Transverse colon (tissue), 4 donors: ENCODE measurements at places on chromosomes 6 and 20. TPM values are rescaled to one million over a fixed set of nuclear protein-coding genes. Genes with fewer than 3 reads are reported as not detected.

DNA sequence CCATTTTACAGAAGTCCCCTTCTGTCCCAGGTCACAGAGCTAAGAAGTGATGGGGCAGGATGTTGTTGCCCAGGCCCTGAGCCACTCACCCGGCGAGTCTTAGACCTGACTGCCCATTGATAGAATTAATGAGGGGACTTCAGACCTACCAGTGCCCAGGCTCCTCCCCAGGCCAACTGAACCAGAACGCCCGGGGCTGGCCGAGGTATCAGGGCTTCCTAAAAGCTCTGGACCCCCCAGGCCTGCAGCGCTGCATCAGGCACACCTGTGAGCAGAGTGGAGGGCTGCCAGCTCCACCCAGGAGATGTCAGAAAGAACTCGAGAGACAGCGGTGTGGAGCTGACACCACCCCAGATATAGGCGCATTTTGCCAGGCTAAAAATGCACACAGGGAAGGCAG is 3.5 kb downstream of the GPR31 start:
- no peak for DNase-seq

GRCh38 chr20:9195031-9195430 is 126.1 kb downstream of the PLCB4 start:
- DNase-seq = no peak

- no peak for DNase-seq
Measured at GRCh38 chr6:149081281-149081680, 236.2 kb upstream of the TAB2 start.

DNA sequence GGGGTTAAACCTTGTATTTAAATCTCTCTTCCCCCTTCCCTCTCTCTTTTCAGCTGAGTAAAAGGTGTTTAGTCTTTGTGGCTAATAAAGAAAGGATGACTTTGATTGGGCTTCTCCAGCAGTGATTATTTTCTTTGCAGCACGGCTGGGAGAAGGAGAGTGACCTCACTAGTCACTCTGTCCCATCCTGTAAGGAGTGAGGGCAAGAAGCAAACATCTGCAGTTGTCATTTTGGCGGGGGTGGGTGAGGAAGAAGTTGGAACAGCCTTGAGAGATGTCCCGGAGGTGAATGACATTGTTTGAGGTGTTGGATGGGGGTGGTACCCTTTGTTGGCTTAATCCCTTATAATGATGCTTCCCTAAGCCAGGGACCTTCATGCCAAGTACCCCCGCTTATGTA is 223.6 kb downstream of the EYA2 start:
- DNase-seq = no peak

DNA sequence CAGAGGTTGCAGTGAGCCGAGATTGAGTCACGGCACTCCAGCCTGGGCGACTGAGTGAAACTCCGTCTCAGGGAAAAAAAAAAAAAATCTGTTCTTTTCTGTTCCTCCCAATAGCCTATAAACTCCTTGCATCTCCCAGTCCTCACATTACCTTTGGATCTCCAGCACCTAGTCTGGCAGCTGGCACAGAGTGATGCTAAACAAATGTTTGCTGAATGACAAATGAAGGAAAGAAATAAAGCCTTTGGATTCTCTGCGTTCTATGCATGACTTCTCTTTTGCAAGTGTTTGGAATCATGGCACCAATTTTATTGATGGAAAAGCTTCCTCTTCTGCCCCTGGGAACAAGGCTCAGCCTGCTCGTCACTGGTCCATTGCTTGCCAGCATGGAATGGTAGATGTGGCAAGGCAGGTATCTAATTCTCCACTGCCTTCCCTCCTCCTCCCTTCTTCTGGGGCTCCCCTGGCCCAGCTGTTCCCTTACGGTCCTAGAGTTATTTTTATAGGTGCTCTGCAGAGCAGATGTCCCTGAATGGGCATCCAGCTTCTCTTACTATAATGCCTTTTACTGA is 53.6 kb upstream of the FYN start:
- no peak for DNase-seq

DNA sequence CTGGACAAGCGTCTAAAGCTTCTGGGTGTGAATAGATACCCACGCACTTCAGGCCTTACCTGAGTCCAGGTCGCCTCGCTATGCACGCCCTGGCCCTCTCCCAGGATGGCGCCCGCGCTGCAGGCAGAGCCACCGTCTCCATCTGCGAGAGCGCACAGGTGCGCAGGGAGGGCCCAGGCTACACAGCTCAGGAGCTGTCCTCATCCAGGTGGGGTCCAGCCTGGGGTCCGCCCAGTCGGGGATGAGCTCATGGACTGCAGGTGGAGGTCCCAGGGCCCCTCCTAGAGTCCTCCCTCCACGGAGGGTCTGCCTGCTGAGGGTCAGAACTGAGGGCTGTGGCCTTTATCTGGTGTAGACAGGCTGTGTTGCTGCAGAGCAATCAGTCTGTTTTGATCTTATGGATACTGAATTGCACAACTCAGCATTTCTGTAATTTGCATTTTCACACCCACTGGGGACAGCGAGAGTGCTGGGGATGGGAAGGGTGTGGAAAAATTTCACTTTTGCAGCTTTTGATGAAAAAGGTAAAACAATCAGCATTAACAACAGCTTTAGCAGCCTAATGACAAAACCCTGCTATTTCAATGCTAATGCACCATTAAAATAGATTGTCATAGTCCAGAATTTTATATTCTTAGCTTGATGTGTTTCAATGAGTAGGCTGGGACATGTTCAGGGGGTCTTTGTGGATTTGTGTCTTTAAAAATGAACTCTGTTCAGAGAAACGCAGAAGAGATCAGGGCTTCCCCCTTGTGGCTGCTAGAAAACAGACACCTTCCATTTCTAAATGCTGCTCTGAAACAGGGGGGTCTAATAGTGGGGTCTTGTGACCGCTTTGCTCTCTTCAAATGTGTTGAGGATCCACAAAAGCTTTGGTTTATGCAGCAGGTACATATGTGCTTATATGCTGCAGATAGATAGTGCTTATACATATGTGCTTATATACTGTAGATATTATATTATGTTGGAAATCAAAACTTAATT is 77.8 kb upstream of the PHACTR3 start:
- DNase-seq = no peak

DNA sequence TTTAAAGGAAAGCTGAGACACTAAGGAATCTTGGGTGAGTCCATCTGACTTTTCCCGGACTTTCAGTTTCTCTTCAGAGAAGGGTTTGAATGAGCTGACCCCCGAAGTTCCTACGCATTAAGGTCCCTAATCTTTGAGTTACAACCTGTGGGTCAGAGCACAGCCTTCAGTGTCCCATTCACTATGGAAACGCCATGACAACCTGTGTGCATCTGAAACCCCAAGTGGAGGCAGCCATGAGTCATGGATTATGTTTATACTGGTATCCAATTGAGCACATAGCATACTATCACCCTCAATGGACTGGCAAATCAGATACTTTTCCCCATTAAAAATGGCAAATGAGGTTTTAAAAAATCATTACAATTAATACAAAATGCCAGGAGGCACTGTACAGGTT is 11.4 kb downstream of the MYLK4 start:
- DNase-seq = no peak

DNA sequence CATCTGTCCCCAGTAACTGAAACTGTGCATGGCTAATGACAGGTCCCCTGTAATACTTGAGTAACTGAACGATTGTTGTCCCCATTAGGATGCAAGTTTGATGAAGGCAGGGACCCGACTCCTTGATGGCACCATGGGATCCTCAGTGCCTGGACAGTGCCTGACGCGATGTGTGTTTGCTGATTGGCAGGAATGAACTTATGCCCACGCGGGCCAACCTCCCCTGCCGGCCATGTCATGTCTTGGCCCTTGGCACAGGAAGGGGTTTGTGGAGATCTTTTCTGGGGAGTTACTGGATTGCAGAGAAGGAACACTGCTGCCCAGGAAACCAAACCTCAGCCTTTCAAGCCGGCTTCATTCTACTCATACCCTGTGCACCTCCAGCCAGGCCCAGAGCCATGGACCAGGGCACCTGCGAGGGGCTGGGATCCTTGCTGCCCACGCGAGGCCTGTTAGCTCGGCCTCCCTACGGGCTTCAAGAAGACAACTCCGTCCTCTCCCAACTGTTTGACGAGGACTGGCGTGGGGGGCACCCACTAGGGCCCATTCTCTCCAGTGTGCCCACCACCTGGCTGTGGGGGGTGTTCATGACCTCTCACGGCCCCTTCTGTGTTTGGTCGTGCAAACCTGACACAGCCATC is 147.8 kb downstream of the ZMYND8 start:
- no peak for DNase-seq

GRCh38 chr20:62268228-62268900 is 30.0 kb downstream of the OSBPL2 start:
- no peak for DNase-seq

Gene EYS
- total RNA-seq = not detected

Gene EFCAB8
- not detected for total RNA-seq

Gene MAP7
- 47.9 TPM for total RNA-seq
